ENCODE measurements at places on chromosomes 11 and 22.

DNA sequence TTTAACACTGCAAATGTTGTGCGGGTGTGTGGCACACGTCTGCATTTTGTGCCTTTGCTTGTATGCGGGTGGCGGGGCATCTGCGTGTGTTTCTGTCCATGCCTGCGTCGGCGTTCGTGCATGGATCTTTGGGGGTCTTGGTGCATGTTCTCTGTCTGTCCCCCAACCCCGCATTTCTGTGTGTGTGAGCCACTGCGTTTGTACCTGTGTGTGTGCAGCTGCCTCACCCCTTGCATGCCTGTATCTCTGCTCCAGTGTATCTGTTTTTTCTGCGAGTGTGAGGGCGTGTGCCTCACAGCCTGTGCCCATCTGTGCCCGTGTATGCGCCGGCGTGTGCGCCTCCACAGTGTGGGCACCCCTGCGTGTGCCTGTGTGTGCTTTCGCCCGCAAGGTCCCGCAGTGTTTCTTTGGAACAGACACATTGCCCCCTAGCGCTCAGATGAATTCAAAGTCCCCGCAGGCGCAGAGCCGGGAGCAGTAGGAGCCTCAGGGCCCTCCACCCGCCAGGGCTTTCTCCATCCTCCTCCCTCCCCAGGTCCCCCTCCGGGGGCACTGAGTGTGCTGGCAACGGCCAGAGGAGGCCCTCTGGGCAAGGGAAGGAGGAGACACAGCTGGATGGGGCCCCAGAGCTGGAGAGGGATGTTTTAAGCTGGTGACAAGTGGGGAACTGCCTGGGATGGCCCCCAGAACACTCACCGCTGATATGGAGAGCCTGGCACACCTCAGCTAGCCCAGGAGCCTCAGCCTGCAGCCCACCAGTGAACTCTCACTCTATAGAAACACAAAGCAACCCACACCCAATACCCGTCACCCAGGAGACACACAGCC is 3.1 kb upstream of the MN1 start:
- DNase-seq, result peak; percentile 59

DNA sequence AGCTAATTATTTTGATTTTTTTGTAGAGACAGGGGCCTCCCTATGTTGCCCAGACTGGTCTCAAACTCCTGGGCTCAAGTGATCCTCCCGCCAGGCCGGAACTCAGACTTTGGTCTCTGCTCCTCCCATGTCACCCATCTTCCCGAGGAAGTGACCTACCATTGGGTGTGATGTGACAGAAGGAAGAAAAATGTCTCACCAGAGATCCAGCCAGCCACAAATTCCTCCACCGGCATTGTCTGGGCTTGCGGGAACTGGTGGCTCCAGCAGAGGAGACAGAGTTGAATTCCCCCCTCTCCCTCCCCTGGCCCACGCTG is 772 bp downstream of the SLC25A45 start:
- DNase-seq, result no peak

DNA sequence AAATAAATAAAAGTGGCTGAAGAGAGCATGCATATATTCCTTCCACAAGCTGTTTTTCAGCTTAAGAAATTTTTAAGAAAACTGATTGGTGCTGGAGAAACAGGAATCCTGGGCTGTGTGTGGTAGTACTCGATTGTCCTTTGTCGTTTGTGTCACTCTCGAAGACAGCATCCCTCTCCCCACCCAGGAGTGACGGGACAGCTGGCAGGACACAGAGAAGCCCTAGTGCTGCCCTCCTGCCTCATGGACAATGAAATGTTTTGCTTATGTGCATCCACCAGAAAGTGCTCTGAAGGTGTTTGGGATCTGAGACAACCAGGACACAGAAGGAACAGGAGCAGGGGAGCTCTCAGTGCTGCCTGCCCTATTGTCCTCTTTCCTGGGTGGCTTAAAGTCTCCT is 12.8 kb downstream of the PLAAT4 start:
- DNase-seq, result no peak

GRCh38 chr11:61959114-61959513 is 8.3 kb downstream of the FTH1 start:
- DNase-seq, result no peak

- no peak for DNase-seq
These were observed 10.7 kb downstream of the MYEOV start for GRCh38 chr11:69304686-69305085.

GRCh38 chr11:109808569-109808968 is 284.6 kb upstream of the ZC3H12C start:
- DNase-seq, result peak; percentile 59

DNA sequence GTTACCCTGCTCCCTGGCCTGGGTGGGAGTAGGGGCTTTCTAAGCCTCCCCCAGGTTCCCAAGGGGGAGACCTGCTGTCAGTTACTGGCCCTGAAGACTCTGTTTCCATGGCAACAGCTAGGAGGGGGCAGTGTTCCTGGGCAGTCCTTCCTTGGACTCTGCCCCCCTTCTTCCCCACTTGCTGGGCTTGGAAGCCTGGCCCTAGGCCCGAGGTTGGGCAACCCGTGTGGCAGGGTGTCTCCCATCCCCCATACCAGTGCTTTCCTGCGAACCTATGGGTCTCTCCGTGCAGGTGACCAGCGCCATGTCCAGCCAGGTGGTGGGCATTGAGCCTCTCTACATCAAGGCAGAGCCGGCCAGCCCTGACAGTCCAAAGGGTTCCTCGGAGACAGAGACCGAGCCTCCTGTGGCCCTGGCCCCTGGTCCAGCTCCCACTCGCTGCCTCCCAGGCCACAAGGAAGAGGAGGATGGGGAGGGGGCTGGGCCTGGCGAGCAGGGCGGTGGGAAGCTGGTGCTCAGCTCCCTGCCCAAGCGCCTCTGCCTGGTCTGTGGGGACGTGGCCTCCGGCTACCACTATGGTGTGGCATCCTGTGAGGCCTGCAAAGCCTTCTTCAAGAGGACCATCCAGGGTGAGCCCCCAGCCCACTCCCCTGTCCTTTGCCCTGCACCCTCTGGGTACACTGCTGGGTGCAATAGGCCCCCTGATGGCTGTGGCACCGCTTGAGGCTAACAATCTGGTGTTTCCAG is 1.7 kb downstream of the ESRRA start:
- peak; percentile 61 for DNase-seq

DNA sequence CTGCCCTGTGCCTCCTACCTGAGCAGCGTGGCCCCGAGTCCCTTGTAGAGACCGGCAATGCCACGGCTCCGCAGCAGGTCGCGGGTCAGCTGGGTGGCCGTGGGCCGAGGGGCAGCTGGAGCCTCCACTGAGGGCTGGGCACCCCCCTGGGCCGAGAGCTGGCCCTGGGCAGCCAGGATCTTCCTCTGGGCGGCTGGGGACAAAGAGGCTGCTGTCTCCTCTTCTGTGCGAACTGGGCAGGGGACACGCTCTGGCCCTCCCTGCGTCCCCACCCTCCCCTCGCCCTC is 2.6 kb upstream of the CEND1 start:
- DNase-seq, result no peak

- DNase-seq, result peak; percentile 54
These were observed 44.2 kb downstream of the LMO1 start for GRCh38 chr11:8219257-8220021.

GRCh38 chr11:74654976-74655375 is 62.6 kb downstream of the POLD3 start:
- no peak for DNase-seq

DNA sequence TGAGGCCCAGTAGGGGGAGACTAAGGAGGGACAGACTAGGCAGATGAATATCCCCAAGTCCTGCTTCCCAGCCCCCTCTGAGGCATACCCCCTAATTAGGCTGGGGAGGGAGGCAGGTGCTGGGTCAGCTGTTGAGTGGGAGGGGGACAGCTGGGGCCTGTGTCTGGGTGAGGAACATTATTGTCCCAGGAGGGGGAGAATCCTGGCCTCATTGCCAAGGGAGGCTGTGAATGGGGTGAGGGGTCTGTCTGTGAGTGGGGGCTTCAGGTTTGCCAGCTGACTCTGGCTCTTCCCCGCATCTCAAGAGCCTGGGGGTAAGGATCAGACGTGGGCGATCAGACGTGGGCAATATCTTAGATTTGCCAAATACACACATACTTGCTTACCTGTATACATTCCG is 2.1 kb downstream of the INPPL1 start:
- DNase-seq, result no peak

DNA sequence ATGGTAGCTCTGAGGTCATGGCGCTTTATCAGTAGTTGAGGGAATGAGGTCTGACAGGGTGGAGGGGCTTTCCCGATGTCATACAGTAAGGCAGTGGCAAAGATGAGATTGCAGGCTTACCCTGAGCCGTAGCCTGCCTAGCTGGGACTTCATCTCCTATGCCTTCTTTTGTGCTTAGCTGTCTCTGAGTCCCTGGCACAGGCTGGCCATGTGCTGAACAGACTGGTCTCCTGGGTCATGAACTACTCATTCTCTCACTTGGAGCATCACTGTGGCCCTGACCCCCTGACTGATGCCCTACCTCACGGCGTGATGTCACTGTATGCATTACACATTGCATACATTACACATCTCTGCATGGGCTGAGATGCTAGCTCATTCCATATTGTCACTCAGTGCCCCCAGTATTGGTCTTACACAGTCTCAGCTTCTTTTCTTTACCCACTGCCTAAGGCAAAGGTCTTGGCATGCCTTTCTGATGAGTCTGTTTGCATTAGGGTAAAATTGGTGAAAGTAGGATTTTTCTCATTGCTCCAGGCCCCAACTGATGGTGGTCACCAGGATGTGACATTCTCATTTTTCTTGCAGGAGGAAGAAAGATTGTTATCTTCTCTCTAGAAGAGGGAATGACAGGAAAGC is 389.4 kb upstream of the CADM1 start:
- no peak for DNase-seq

Data from amniotic epithelial cell (primary cell).